ENCODE measurements at places on chromosomes 13 and 19.

GRCh38 chr13:99086267-99087097 is 108.6 kb upstream of the DOCK9 start:
- H3K27me3 ChIP-seq: peaks cover 94% of the 10 kb centered on the region
- no peak overlapping the region for H3K27ac ChIP-seq
- H3K4me1 ChIP-seq: peaks cover 15% of the 10 kb centered on the region

- DNase-seq: no peak
- no peak within 1 kb of the TSS for H3K27ac ChIP-seq
- no peaks in the 10 kb centered on the region for H3K4me1 ChIP-seq
- H3K27me3 ChIP-seq: peaks cover 14% of the 10 kb centered on the region
These were observed at the start of gene FBXO17 for GRCh38 chr19:38975214-38975860. TSS of gene FBXO17 (minus strand) at chr19:38975742. CDS start at chr19:38950319, 25,423 bp downstream.

DNA sequence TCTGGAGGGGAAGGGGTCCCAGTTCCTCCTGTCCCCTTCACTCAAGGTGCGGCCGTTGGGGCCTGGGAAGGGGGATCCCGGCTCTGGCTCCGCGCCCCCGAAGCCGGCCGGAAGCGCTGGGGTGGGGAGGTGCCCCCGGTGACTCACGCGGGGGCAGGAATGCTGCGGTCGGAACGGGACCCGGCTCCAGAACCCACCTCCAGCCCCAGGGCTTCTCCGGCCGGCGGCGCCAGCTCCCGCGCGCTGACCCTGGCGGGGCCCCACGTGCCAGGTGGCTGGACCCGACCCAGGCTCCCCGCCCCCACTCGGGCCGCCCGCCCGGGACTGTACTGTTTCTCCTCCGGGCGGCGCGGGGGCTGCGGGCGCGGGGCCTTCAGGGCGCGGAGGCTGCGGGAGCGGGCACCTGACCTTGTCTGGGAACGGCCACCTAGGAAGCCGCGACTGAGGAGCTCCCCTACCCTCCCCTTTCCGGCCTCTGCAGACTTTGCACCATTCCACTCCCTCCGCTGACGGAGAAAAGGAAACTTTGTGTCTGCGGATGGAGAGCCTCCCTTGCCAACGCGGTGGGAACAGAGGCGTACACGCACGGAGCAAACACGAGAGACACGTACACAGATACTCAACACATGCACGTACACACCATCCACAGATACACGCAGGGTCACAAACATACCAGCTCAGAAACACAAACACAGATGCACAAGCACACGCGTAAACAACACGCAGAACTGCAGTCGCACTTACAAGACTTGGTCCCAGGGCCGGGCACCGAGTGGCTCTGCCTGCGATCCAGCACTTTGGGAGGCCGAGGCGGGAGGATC is 7.2 kb downstream of the AXL start:
- peaks cover 11% of the 10 kb centered on the region for H3K4me1 ChIP-seq
- H3K36me3 ChIP-seq: no peaks in the 10 kb centered on the region
- no peak overlapping the region for H3K27ac ChIP-seq
- DNase-seq: no peak

- no peaks in the 10 kb centered on the region for H3K36me3 ChIP-seq
- no peak overlapping the region for H3K4me3 ChIP-seq
- no peaks in the 10 kb centered on the region for H3K4me1 ChIP-seq
- no peak overlapping the region for H3K27ac ChIP-seq
These were observed 194.0 kb upstream of the NBEA start for GRCh38 chr13:34748073-34748472.

GRCh38 chr19:38654628-38655055 is 7.2 kb downstream of the ACTN4 start:
- H3K36me3 ChIP-seq: peaks cover 5% of the 10 kb centered on the region
- H3K4me1 ChIP-seq: peaks cover 71% of the 10 kb centered on the region
- peak overlapping the region; percentile 96 for H3K27ac ChIP-seq
- DNase-seq: no peak

All from CD14-positive monocyte (primary cell).